Uterine smooth muscle cell (primary cell): ENCODE measurements at places on chromosomes 1 and 21. TPM values are rescaled to one million over a fixed set of nuclear protein-coding genes. Genes with fewer than 3 reads are reported as not detected.

B3GALT2 gene
- under 0.01 and 0.12 TPM in 2 replicates for total RNA-seq

FCRL1 gene
- not detected in 2 replicates for total RNA-seq

HSPA6 gene
- 1.9 and 4.6 TPM in 2 replicates for total RNA-seq

MMP23B gene
- 1.2 and 4.7 TPM in 2 replicates for total RNA-seq

PLPPR4 gene
- 0.22 and 0.25 TPM in 2 replicates for total RNA-seq

SLC66A1 gene
- 22.6 and 23.2 TPM in 2 replicates for total RNA-seq

FAM131C gene
- 0.33 and 0.50 TPM in 2 replicates for total RNA-seq

CHIA gene
- not detected in 2 replicates for total RNA-seq

TNFSF18 gene
- 0.22 TPM in 1 of 2 replicates, not detected in the other for total RNA-seq

RBP7 gene
- not detected in 2 replicates for total RNA-seq

RGS13 gene
- total RNA-seq: not detected in 2 replicates

GCSAML gene
- total RNA-seq: under 0.01 TPM in 1 of 2 replicates, not detected in the other

TTC22 gene
- not detected in 2 replicates for total RNA-seq

S100A2 gene
- 1.00 and 2.4 TPM in 2 replicates for total RNA-seq

UBQLN4 gene
- total RNA-seq: 12.8 and 14.7 TPM in 2 replicates

SUCO gene
- 37.1 and 52.1 TPM in 2 replicates for total RNA-seq

RAP1GAP gene
- total RNA-seq: 0.44 and 1.2 TPM in 2 replicates

TDRD5 gene
- under 0.01 TPM in 1 of 2 replicates, not detected in the other for total RNA-seq

NPHP4 gene
- total RNA-seq: 7.5 and 9.2 TPM in 2 replicates

XKR8 gene
- total RNA-seq: 4.5 and 5.4 TPM in 2 replicates

NEK2 gene
- total RNA-seq: 17.9 and 71.9 TPM in 2 replicates

OR2T10 gene
- total RNA-seq: not detected in 2 replicates

LCE6A gene
- not detected in 2 replicates for total RNA-seq

CFAP107 gene
- total RNA-seq: 0.12 TPM in 1 of 2 replicates, not detected in the other

TBX15 gene
- total RNA-seq: not detected in 2 replicates

ACOT11 gene
- 3.4 and 5.7 TPM in 2 replicates for total RNA-seq

SLC44A3 gene
- total RNA-seq: 0.22 and 1.2 TPM in 2 replicates

TOR1AIP2 gene
- total RNA-seq: 86.9 and 94.6 TPM in 2 replicates

OTUD3 gene
- 6.2 and 8.7 TPM in 2 replicates for total RNA-seq

MFN2 gene
- 61.0 and 84.4 TPM in 2 replicates for total RNA-seq

KIF26B gene
- total RNA-seq: 3.4 and 24.1 TPM in 2 replicates

F5 gene
- not detected in 2 replicates for total RNA-seq

MEF2D gene
- total RNA-seq: 6.9 and 7.7 TPM in 2 replicates

C1orf141 gene
- total RNA-seq: not detected in 2 replicates

AIRE gene
- under 0.01 TPM in 1 of 2 replicates, not detected in the other for total RNA-seq

AHCYL1 gene
- total RNA-seq: 51.7 and 94.1 TPM in 2 replicates

KRTAP11-1 gene
- not detected in 2 replicates for total RNA-seq

ZNF672 gene
- total RNA-seq: 15.9 and 18.6 TPM in 2 replicates

FHAD1 gene
- 0.50 and 0.55 TPM in 2 replicates for total RNA-seq

CIART gene
- 8.0 and 12.4 TPM in 2 replicates for total RNA-seq

ZMYND12 gene
- total RNA-seq: 0.66 and 1.00 TPM in 2 replicates

SLC19A2 gene
- total RNA-seq: 8.3 and 11.4 TPM in 2 replicates

MYBPH gene
- 0.11 and 0.75 TPM in 2 replicates for total RNA-seq

DDR2 gene
- total RNA-seq: 230 and 316 TPM in 2 replicates

PDC gene
- not detected in 2 replicates for total RNA-seq

KRTAP8-1 gene
- not detected in 2 replicates for total RNA-seq

SPATA21 gene
- not detected in 2 replicates for total RNA-seq

C1orf50 gene
- total RNA-seq: 4.8 and 8.2 TPM in 2 replicates

SESN2 gene
- 41.4 and 67.0 TPM in 2 replicates for total RNA-seq

RPTN gene
- total RNA-seq: not detected in 2 replicates

ERICH3 gene
- not detected in 2 replicates for total RNA-seq

SLC2A5 gene
- total RNA-seq: 2.3 and 6.1 TPM in 2 replicates

NEXN gene
- 13.5 and 16.0 TPM in 2 replicates for total RNA-seq

HMGN2 gene
- 233 and 471 TPM in 2 replicates for total RNA-seq

CLIC6 gene
- total RNA-seq: 0.11 and 0.25 TPM in 2 replicates
